ENCODE measurements at places on chromosomes 2 and 18.

GRCh38 chr2:19541884-19542283 lies 183.5 kb upstream of the OSR1 start:
- no peak for DNase-seq

GRCh38 chr2:150989969-150990368 lies 271.7 kb downstream of the RBM43 start:
- DNase-seq = no peak

DNA sequence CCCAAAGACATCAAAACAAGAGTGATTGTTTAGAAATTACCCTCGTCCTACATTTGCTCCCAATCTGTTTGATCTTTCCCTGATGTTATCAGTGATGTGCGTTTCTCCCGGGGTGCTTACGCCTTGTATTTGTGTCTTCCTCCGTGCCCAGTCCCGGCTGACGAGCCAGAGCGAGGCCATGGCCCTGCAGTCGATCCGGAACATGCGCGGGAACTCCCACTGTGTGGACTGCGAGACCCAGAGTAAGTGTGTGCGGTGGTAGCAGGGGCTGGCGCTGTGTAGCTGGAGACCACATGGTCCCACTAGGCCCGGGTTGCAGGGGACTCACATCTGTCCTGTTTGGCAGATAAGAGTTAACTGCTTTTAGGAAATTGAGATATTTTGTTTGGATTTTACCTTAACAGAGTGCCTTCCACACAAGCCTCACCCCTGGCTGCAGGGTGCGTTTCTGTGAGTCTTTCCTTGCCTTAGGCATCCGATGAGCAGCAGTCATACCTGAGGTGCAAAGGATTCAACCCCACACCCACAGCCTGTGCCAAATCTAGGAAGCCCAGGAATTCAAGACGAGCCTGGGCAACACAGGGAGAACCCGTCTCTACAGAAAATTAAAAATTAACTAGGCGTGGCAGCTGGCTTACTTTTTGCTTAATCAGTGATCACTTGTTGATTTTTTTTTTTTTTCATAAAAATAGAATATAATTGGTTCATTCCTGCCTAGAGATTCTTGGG lies 127.4 kb downstream of the GBX2 start:
- DNase-seq = no peak

GRCh38 chr18:31044926-31045325 lies 2.4 kb upstream of the DSC3 start:
- no peak for DNase-seq

- DNase-seq = peak; percentile 18
Observed at GRCh38 chr18:27004056-27004829, 138.7 kb upstream of the AQP4 start.

All from RKO (cell line).